Fibroblast of skin of right quadriceps (primary cell): ENCODE measurements at places on chromosomes 5 and 9.

- DNase-seq, result no peak
Observed at GRCh38 chr9:23341346-23341745, 484.7 kb downstream of the ELAVL2 start.

- no peak for DNase-seq
Observed at GRCh38 chr9:79962836-79963235, 391.1 kb downstream of the TLE4 start.

GRCh38 chr9:130835441-130836298 is 616 bp downstream of the ABL1 start:
- peak; percentile 71 for DNase-seq

- peak; percentile 85 for DNase-seq
Observed at GRCh38 chr9:77848897-77849296, 182.7 kb downstream of the GNAQ start.

DNA sequence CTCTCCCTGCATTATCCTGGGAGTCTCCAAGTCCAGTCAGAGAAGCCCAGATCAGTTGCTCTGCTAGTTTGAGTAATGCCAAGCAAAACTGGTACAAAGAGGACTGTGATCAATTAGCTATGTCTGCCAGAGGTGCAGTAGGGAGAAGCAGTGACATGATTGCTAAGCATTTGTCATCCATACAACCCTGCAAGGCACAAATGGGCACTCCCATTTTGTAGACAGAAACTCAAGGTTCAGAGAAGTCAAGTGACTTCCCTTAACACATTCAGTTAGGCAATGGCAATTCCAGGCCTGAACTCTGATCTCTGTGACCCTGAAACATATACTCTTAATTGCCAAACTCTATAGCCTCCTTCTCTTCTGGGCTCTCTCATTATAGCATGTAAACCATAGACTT is 34.0 kb downstream of the NDST1 start:
- DNase-seq, result no peak

DNA sequence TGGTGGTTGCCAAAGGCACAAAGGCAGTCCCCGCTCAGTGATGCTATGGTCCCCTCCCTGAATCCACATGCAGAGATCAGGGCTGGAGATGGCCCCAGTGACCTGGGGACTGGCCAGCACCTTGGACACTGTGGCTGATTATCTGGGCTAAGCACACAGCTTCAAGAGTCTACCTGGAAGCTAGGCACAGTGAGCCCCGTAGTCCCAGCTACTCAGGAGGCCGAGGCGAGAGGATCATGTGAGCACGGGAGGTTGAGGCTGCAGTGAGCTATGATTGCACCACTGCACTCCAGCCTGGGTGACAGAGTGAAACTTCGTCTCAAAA is 8.3 kb upstream of the SCGB3A1 start:
- DNase-seq, result no peak

GRCh38 chr9:106779796-106780195 is 83.2 kb upstream of the ZNF462 start:
- no peak for DNase-seq

- DNase-seq, result no peak
Observed at GRCh38 chr5:129830288-129830687, 74.0 kb upstream of the CHSY3 start.

- peak; percentile 76 for DNase-seq
Observed at GRCh38 chr9:114214181-114214580, 58.8 kb downstream of the COL27A1 start.

DNA sequence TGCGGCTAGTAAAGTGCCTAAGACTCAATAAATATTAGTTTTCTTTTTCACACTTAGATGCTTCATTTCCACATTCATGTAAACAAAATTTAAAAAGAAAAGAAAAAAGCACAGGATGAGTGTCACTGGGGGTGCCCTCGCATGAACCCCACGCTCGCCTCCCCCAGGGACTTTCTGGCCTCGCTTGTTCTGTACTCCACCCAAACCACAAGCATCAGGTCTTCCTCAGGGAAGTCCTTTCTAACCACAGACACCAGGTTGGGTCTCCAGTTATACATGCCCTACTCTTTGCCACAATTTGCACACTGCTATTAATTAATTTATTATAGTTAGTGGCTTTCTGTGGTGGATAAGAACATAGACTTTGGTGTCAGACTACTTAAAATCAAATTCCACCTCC is 92.4 kb downstream of the RORB start:
- DNase-seq, result no peak

DNA sequence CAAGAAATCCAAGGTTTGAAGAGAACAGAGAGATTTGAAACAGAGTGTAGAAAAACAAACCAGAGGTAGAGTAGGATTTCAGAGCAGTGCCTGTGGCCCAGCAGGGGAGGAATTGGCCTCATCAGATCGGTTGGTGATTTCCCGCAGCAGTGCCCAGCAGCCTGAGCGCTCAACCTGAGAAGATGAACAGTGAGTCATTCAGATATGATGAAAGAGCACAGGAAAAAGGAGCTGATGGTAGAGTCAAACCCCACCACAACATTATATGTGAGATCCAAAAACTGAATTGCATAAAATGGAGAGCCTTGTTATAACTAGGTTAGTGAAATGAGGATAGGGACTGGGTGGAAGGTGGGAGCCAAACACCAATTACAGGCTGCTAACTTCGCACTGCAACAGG is 248.9 kb downstream of the PIK3R1 start:
- peak; percentile 51 for DNase-seq

DNA sequence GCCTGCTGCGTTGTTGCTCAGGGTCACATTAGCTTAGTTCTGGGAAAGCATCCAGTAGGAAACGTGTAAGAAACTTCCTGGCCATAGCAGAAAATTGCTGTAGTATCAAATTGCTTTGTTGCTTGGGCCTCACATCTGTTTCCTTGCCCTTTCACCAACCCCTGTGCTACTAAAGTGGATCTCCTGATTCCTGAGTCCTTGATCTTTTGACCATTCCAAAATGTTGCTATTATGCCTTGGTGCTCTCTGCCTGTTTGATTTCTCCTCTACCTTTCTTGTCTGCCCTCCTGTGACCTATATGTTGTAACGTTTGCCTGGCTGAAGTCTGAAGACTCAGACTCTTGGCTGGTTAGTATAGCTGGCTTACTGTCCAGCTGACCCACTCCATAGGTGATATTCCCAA is 350.5 kb downstream of the ADGRV1 start:
- DNase-seq, result no peak

- peak; percentile 92 for DNase-seq
Observed at GRCh38 chr5:141430332-141431113, at the start of gene PCDHGA12. Gene PCDHGA12 (plus strand): TSS chr5:141430507. CDS start chr5:141430760, 253 bp downstream.

DNA sequence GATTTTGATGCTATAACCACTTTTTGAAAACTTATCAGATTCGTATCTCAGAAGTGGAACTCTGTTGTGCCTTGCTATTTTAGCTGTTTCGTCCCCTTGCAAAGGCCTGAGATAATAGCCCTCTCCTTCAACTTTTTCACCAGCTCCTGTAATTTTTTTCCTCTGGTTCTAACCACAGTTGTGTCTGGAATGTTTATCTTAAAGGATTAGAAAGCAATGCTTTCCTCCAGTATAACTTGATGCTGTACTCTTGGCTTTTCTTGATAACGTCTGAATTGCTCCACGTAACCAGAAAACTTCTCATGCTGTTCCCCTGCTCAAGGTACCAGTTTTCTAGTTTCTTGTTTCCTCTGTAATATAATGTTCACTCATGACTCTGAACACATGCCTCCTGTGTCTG is 209.4 kb downstream of the DTWD2 start:
- DNase-seq, result peak; percentile 7

- DNase-seq, result peak; percentile 91
Observed at GRCh38 chr5:151805414-151806223, 33.9 kb downstream of the G3BP1 start.

- DNase-seq, result no peak
Observed at GRCh38 chr5:72947498-72947897, 8.3 kb upstream of the FCHO2 start.

- DNase-seq, result no peak
Observed at GRCh38 chr9:121638901-121639592, 12.4 kb upstream of the DAB2IP start.

- peak; percentile 77 for DNase-seq
Observed at GRCh38 chr5:150320044-150320613, 17.4 kb upstream of the ARSI start.

GRCh38 chr9:36858805-36859375 is 175.2 kb downstream of the PAX5 start:
- DNase-seq, result no peak

DNA sequence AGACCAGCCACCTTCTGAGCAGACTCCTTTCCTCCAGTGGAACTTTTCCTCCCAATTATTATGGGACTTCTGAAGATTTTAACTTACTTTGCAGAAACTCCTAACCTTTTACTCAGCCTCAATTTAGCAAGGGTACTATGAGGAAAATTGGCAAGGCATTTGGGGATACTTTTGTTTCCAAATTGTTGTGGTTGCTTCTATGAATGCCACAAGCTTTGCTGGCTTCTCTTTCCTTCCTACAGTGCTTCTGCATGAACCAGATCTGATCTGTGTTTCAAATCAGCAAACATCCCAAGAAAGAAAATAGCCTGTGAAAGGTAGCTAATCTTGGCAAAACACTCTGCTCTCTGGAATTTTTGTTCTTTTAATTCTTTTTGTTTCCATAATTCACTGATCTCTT is 57.3 kb upstream of the TAF11L2 start:
- peak; percentile 23 for DNase-seq

DNA sequence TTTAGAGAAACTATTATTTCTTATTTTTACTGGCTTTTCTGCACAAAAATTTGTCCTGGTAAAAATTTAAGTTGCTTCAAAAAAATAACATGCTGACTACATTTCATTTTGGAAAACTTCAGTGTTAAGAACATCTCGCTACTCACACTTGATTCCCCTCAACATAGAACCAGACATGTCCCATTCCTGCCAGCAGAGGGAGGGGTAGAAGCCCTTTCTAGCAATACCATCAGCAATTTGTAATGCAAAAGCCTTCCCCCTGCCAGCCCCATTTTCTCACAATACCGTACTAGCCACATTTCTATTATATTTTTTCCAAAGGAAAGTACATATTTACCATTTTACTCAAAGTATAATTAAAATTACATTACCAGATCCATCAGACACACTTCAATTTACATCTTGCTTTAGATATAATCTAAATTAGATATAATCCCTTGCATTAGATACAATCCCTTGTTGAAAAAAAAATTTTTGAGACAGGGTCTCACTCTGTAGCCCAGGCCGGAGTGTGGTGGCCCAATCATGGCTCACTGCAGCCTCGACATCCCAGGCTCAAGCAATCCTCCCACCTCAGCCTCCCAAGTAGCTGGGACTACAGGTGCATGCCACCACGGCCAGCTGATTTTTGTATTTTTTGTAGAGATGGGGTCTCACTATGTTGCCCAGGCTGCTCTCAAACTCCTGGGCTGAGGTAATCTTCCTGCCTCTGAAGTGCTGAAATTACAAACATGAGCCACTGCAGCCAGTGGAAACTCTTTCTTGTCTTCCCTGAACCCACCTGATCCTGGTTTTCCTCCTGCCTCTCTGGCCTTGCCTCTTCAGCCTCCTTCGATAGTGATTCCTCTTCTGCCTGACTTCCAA is 39.6 kb upstream of the IDNK start:
- DNase-seq, result peak; percentile 58

- DNase-seq, result peak; percentile 25
Observed at GRCh38 chr9:136140966-136141365, 22.3 kb upstream of the TMEM250 start.

DNA sequence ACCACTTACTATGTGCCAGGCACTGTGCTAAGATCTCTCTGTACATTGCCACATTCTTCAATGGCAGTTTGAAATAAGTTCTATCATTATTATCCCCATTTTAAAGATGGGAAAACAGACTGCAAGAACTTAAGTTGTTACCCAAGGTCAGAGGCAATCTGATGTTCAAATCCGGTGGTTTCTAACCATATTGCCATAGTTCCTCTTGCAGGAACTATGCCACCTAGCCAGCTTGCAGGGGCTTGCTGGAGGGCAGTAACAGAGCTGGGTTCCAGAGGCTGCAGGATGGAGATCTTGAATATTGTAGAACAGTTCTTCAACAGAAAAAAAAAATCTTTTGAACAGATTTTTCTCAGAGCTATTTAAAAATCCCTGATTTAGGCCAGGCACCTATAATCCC is 71.8 kb upstream of the TNFAIP8 start:
- no peak for DNase-seq

GRCh38 chr9:136170006-136170901 is 34.7 kb downstream of the LHX3 start:
- DNase-seq, result no peak

DNA sequence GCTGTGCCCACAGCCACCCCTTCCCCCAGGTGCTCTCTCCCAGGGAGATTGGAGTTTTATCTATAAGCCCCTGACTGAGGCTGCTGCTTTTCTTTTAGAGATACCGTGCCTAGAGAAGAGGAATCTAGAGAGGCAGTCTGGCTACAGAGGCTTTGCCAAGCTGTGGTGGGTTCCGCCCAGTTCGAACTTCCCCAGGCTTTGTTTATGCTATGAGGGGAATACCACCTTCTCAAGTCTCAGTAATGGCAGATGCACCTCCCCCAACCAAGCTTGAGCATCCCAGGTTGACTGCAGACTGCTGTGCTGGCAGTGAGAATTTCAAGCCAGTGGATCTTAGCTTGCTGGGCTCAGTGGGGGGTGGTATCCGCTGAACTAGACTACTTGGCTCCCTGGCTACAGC is 157.4 kb downstream of the CAAP1 start:
- DNase-seq, result no peak

DNA sequence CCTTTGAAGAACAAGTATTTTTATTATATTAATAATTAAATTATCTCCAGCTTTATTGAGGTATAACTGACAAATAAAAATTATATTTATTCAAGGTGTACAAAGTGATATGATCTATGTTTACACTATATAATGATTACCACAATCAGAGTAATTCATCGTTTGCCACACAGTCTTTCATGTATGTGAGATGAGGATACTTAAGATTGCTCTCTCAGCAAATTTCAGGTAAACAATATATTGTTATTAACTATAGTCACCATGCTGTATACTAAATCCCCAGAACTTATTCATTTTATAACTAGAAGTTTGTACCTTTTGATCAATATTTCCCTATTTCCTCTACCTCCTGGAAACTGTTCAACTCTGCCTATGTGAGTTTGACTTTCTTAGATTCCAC is 16.7 kb upstream of the CCNO start:
- DNase-seq, result no peak

DNA sequence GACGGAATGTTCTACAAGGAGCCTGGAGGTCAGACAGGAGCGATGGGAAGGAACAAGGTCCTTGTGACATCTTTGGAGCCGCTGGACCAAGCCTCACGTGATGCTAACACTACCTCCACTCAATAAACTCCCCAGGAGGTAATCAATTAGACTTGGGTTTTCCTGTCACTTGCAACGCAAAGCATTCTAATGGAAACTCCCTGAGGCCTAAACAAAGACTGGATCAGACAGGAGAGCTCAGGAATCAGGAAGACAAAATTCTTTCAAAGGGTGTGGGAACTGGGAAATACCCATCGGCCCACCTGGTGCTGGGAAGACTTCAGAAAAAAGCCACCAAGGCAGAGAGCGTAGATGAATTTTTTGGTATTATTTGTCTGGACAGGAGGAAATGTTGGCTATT is 22.3 kb upstream of the UNC5A start:
- DNase-seq, result no peak

GRCh38 chr9:92492781-92493401 is 10.6 kb upstream of the ASPN start:
- no peak for DNase-seq
